ENCODE measurements at places on chromosomes 7 and 10.

DNA sequence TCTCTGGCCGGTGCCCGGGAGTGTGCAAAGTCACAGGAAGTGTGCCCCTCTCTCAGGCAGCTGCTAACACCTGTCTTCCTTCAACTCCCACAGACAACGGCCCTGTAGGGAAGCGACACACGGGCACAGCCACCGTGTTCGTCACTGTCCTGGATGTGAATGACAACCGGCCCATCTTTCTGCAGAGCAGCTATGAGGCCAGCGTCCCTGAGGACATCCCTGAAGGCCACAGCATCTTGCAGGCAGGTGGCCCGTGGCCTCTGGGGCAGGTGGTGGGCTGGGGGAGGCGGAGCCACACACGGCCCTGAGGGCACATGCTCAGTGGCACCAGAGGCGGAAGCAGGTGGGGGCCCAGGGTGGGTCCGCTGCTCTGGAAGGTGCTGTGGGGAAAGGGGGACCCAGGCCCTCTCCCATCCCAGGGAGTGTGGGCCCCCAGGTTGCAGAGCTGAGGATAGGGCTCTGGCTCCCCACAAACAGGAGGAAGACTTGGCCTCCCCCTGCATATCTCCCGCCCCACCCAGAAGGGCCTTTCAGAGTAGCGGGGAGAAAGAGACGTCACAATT is 6.9 kb downstream of the C10orf105 start:
- peak overlapping the region; percentile 95 for H3K27ac ChIP-seq
- no peak for DNase-seq
- peaks cover 18% of the 10 kb centered on the region for H3K4me1 ChIP-seq
- no peaks in the 10 kb centered on the region for H3K36me3 ChIP-seq

GRCh38 chr10:70348228-70348850 is 34.1 kb downstream of the LRRC20 start:
- H3K27me3 ChIP-seq: peaks cover 23% of the 10 kb centered on the region
- no peak overlapping the region for H3K27ac ChIP-seq
- no peaks in the 10 kb centered on the region for H3K36me3 ChIP-seq
- DNase-seq: no peak

DNA sequence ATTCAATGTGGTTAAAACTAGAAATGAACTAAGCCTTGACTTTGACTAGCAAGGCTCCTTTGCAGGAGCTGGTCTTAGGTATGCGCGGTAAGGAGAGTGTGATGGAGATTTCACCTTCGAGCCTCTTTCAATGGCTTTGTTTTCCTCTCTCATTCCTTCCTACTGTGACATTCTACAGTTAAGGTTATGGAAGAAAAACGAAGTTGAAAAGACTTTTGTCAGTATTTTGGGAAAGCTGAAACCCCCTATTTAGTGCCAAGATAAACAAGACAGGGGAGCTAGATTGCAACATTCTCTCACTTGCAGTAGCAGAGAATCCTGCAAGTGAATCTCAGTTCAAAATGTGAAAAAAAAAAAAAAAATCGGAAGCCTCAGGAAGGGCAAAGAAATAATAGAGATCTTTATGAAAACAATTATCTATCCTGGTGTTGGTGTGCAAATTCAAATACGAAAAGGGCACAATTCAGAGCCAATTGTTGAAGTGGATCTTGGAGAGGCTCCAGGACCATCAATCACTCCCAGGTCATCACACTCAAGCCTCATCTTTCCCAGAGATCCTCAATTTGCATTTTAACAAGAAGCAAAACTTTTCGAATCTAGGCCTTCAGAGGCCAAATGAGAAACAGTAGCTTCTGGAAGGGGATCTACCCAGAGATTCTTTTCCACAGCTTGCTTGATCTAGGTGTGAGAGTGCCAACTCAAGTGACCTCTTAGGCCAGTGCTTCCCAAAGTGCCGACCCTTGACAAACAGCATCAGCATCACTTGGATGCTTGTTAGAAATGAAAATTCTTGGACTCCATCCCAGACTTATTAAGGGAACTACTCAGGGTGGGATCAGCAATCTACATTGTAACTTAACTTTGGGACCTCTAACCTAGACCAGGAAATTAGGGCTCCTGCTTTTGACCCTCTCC is 163.8 kb downstream of the INHBA start:
- DNase-seq: no peak
- peaks cover 7% of the 10 kb centered on the region for H3K4me1 ChIP-seq
- no peak overlapping the region for H3K4me3 ChIP-seq
- H3K27ac ChIP-seq: no peak overlapping the region

DNA sequence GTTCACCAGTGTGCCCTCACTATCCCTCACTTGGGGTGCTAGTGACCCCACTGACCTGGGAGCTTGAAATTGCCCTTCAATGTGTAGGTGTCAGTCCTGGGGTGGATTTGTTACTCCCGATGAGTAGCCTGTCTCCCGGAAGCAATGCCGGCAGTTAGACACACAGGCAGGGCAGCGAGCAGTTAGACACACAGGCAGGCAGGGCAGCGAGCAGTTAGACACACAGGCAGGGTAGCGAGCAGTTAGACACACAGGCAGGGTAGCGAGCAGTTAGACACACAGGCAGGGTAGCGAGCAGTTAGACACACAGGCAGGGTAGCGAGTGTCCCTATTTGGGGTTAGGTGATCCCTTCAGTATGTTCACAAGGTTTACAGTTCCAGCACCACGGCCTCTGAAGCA is 44.0 kb downstream of the VWA2 start:
- no peak overlapping the region for H3K4me3 ChIP-seq
- H3K4me1 ChIP-seq: no peaks in the 10 kb centered on the region
- peaks cover 40% of the 10 kb centered on the region for H3K27me3 ChIP-seq
- no peaks in the 10 kb centered on the region for H3K36me3 ChIP-seq
- no peak overlapping the region for H3K27ac ChIP-seq

- no peaks in the 10 kb centered on the region for H3K4me1 ChIP-seq
- H3K36me3 ChIP-seq: no peaks in the 10 kb centered on the region
- H3K27ac ChIP-seq: no peak overlapping the region
- no peaks in the 10 kb centered on the region for H3K27me3 ChIP-seq
These were observed 120.4 kb downstream of the EPDR1 start for GRCh38 chr7:38040831-38041230.

- peaks cover 8% of the 10 kb centered on the region for H3K4me1 ChIP-seq
- peak overlapping the region; percentile 61 for H3K27ac ChIP-seq
- H3K4me3 ChIP-seq: no peak overlapping the region
- peaks cover 28% of the 10 kb centered on the region for H3K36me3 ChIP-seq
- peak; percentile 17 for DNase-seq
- H3K27me3 ChIP-seq: no peaks in the 10 kb centered on the region
These were observed 101.1 kb downstream of the BTAF1 start for GRCh38 chr10:92024700-92025099.

DNA sequence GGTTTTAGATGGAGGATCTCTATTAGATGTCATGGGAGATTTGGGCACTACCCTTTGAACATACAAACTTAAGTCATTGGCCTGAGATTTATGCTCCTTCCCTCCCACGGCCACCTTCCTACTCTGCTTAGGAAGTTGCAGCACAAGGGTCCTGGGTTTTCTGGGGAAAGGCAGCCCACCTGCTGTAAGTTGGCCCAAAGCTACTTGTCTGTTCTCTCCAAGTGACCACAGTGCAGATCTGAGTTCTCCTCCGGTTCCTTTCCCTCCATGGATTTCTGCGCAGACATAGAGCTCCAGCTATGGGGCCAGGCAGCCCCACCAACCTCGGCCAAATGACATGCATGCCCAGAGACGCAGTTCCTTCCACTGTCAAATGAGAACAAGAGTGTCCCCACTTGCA is 12.8 kb upstream of the C10orf53 start:
- H3K27me3 ChIP-seq: peaks cover 52% of the 10 kb centered on the region
- no peak overlapping the region for H3K27ac ChIP-seq
- H3K4me3 ChIP-seq: no peak overlapping the region
- DNase-seq: no peak

DNA sequence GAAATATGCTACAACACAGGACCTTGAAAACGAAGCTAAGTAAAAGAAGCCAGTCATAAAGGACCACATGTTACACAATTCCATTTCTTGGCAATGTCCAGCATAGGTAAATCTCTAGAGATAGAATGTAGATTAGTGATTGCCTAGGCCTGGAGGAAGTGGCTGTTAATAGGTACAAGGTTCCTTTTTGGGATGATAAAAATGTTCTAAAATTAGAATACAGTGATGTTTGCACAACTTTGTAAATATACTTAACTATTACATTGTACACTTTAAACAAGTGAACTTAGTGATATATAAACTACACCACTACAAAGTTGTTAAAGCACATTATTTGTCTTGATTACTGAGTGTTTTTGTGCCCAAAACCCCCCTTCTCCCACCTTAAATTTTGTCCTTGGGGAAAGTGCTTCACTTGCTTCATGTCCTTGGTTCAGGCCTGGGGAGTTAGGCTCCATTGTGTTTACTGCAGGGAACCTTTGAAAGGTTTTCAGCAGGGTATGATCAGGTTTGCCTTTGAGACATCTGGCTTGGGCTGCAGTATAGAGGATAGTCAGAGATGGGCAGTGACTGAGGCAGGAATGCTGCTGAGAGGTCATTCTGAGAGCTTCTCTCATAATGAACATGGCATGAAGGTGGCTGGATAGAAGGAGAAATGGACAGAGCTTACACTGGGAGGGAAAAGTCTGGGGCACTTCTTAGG is 1052.6 kb downstream of the REEP3 start:
- H3K27ac ChIP-seq: no peak overlapping the region
- no peak overlapping the region for H3K4me3 ChIP-seq
- H3K36me3 ChIP-seq: no peaks in the 10 kb centered on the region
- no peak for DNase-seq
- no peaks in the 10 kb centered on the region for H3K27me3 ChIP-seq
- H3K4me1 ChIP-seq: no peaks in the 10 kb centered on the region

DNA sequence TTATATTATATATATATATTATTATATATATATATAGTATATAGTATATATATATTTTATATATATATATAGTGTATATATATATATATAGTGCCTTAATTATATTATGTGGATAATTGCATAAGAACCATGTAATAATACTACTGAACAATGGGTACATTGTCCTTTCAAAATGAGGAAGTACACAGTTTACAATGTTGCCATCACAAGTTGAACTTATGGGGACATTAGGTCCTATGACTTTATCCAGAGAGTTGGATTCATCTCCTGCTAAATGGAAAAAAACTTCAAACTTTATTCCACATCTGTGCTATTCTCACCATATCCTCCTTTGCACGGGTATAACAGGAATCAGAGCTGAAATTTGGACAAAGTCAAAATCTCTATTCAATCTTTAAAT is 105.0 kb upstream of the AGR3 start:
- no peaks in the 10 kb centered on the region for H3K36me3 ChIP-seq
- no peak for DNase-seq
- no peak overlapping the region for H3K27ac ChIP-seq
- no peak overlapping the region for H3K4me3 ChIP-seq

- H3K4me1 ChIP-seq: no peaks in the 10 kb centered on the region
- DNase-seq: no peak
- no peak overlapping the region for H3K4me3 ChIP-seq
- no peak overlapping the region for H3K27ac ChIP-seq
- H3K27me3 ChIP-seq: no peaks in the 10 kb centered on the region
These were observed 233.5 kb upstream of the HDAC9 start for GRCh38 chr7:18262058-18262457.

DNA sequence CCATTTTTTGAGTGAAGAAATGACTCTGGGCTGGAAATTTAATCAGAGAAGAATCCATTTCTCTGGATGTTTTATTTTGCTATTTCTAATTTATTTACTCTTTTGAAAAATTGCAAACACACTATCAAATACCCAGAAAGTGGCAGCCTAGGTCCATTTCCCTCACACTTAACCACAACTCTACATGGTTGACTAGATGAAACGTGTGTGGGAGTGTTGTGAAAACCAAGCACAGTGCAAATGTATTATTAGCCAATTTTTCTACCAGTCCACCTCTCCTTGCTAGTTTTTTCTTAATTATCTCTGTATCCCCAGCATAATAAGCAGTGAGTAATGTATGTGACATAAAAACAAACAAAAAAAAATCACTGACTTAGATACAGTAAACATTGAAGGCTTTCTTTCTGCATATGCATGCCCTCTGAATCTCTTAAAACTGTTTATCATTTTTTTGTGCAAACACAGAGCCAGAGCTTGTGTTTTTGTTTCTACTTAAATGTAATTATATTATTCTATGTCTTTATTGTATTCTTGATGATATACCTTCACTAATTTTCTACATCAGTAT is 30.9 kb downstream of the SCIN start:
- peaks cover 2% of the 10 kb centered on the region for H3K27me3 ChIP-seq
- H3K4me1 ChIP-seq: no peaks in the 10 kb centered on the region
- H3K36me3 ChIP-seq: peaks cover 15% of the 10 kb centered on the region
- no peak for DNase-seq
- H3K4me3 ChIP-seq: no peak overlapping the region

Measured in HFFc6 (cell line).